Mesangial cell (primary cell): ENCODE measurements at places on chromosomes 1 and 21. TPM values are rescaled to one million over a fixed set of nuclear protein-coding genes. Genes with fewer than 3 reads are reported as not detected.

Gene RXFP4
- total RNA-seq, result not detected in 2 replicates

Gene IFNLR1
- 1.5 and 3.6 TPM in 2 replicates for total RNA-seq

Gene SMIM12
- 19.9 and 42.2 TPM in 2 replicates for total RNA-seq

Gene SVBP
- 14.5 and 15.3 TPM in 2 replicates for total RNA-seq

Gene TRAF3IP3
- total RNA-seq, result not detected in 2 replicates

Gene ETV3L
- total RNA-seq, result not detected in 2 replicates

Gene TEDDM1
- total RNA-seq, result not detected in 2 replicates

Gene RPS6KA1
- total RNA-seq, result 30.4 and 36.5 TPM in 2 replicates

Gene SPRR2E
- not detected in 2 replicates for total RNA-seq

Gene MMEL1
- 0.38 TPM in 1 of 2 replicates, not detected in the other for total RNA-seq

Gene NIPAL3
- 19.2 and 45.9 TPM in 2 replicates for total RNA-seq

Gene TDRD5
- total RNA-seq, result not detected in 2 replicates

Gene KRTAP7-1
- not detected in 2 replicates for total RNA-seq

Gene GJB3
- total RNA-seq, result 0.98 and 2.5 TPM in 2 replicates

Gene GPR25
- 0.33 TPM in 1 of 2 replicates, not detected in the other for total RNA-seq

Gene OR10J1
- not detected in 2 replicates for total RNA-seq

Gene C1orf116
- 1.3 and 2.4 TPM in 2 replicates for total RNA-seq

Gene PARP1
- 86.7 and 164 TPM in 2 replicates for total RNA-seq

Gene FMO4
- 0.49 and 1.0 TPM in 2 replicates for total RNA-seq

Gene SPATA1
- 1.6 and 2.1 TPM in 2 replicates for total RNA-seq

Gene KRTAP19-1
- not detected in 2 replicates for total RNA-seq

Gene C1orf87
- under 0.01 TPM in 1 of 2 replicates, not detected in the other for total RNA-seq

Gene TFF2
- total RNA-seq, result not detected in 2 replicates

Gene SPRR2B
- total RNA-seq, result not detected in 2 replicates
